ENCODE measurements at places on chromosomes 16 and 17.

GRCh38 chr17:4607773-4608187 is 23.5 kb downstream of the SMTNL2 start:
- peak; percentile 30 for DNase-seq

DNA sequence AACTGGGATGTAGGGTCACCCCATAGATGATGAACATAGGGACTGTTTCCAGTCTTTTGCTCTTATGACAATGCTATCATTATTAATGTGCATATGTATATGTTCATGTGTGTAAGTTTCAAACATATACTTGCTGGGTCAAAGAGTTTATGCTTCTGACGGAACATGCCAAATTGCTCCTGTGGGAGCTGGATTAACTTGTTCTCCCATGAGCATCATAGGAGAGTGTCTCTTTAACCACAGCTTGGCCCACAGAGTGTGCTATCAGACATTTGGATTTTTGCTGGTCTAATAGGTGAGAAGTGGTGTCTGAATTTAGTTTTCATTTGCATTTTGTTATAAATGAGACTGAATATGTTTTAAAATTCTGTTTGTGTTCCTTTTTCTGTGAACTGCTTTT is 22.3 kb upstream of the ADORA2B start:
- no peak for DNase-seq

DNA sequence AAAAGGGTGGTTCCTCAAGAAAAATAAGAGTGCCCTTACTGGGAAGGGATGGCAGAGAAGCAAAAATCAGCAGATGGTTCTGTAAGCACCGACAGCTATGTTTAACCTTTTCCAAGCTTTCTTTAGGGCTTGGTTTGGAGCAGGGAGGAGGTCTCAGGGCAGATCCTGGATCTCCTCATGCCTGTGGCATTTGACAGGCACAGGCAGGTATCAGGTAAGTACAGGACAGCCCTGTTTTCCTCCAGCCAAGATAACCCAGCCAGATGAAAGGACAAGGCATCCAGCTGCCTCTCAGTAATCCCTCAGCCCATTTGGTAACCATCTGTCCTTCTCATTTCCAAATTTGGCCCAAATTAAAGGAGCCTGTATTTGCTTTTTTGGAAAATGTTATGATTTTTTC is 141.5 kb downstream of the TOX3 start:
- no peak for DNase-seq

GRCh38 chr16:35565626-35566025 is 2106.2 kb downstream of the TP53TG3F start:
- no peak for DNase-seq

GRCh38 chr17:83109793-83110645 is 30.6 kb downstream of the METRNL start:
- DNase-seq, result peak; percentile 91

DNA sequence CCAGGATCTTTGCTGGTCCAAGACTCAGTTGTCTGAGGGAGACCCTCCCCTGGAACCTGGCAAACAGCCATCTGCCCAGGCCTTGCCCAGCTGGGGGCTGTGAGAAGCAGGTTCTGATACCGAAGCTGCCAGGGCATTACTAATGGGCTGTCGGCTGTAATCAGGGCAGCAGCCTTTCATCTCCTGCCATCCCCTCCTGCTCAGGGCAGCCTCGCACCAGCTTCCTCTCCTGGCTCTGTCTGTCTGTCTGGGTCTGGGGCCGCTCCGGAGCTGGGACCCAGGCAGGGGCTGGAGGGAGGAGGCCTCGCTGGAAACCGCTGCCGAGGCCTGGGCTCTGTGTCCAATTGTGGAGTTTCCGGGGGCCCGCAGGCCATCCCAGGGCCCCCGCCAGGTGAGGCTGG is 21.6 kb upstream of the BRD7 start:
- no peak for DNase-seq

DNA sequence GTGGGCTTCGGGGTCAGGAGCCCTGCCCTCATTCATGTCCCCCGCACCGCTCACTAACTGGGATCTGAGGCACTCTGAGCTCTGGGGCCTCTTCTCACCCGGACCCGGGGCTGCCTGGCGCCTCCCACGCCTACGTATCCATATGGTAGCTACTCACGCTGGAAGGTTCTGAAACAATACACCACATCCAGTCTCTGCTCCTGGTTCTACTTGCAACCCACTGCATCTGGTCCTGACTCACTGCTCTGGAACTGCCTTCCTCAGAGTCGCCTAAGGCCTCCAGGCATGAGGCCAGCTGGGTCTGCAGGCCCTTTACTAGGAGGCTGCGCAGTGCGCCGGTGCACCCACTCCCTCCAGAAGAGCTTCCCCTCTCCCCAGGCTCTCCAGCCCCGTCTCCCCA is 18.1 kb downstream of the USP36 start:
- DNase-seq, result peak; percentile 68

GRCh38 chr17:54536306-54536705 is 364.3 kb upstream of the TOM1L1 start:
- no peak for DNase-seq

DNA sequence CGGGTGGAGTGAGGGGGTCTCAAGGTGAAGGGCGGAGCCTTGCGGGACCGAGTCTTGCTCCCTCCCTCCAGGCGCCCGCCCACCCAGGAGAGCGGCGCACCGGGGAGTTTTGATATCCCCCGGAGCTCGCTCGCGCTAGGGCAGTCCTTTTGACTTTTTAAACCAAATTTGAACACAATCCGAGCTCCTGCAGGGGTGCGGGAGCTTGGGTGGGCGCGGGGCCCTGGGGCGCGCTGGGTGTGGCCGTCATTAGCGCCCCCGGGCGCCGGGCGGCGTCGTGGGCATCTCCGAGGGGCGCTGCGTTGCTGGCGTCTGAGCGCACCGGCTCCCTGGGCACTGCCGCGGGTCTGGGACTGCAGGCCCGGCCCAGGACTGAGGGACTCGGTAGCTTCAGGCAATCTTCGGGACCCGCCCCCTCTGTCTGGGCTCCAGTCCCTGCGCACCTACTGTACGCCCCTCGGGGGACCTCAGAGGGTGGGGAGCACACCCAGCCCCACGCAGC is 10.9 kb downstream of the MAF start:
- DNase-seq, result no peak

- no peak for DNase-seq
Measured at GRCh38 chr16:48907906-48908634, 298.1 kb upstream of the N4BP1 start.

- no peak for DNase-seq
Measured at GRCh38 chr16:57062329-57062728, 30.1 kb upstream of the CPNE2 start.

- peak; percentile 30 for DNase-seq
Measured at GRCh38 chr17:48333034-48333530, 96.9 kb downstream of the SKAP1 start.

- no peak for DNase-seq
Measured at GRCh38 chr17:74343526-74344284, 17.7 kb downstream of the KIF19 start.

DNA sequence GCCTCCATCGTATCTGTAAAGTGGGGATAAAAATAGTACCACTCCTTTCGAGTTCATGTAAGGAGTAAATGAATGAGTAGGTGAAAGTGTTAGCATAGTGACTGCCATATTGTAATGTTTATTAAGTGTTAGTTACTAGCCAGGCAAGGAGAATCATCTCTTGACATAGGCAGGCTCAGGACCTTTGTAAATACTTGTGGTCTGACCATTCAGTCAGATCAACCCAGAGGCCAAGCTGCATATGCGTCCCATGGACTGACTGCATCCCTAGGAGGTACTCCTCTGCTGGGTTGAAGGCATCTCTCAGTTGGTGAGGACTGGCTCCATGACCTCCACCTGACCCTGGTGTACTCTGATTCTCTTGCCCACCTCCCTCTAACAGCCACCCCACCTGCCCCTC is 40.5 kb upstream of the CDRT4 start:
- DNase-seq, result no peak

GRCh38 chr17:82781894-82782274 is 30.0 kb downstream of the TBCD start:
- DNase-seq, result no peak

DNA sequence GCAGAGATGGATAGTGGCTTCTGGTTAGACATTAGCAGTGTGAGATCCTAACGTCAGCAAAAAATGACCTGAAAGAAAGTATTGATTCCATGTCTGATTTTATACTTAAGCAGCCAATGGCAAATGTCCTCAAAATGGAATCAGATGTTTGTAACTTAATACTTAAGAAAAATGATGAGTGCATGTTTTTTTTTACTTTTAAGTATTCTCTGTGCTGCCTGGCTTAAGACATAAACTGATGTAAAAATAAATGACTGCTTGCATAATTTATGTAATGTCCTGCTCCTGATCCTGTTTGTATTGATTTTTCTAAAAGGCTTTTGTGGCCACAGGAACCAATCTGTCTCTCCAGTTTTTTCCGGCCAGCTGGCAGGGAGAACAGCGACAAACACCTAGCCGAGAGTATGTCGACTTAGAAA is 7.4 kb downstream of the CBFB start:
- no peak for DNase-seq

DNA sequence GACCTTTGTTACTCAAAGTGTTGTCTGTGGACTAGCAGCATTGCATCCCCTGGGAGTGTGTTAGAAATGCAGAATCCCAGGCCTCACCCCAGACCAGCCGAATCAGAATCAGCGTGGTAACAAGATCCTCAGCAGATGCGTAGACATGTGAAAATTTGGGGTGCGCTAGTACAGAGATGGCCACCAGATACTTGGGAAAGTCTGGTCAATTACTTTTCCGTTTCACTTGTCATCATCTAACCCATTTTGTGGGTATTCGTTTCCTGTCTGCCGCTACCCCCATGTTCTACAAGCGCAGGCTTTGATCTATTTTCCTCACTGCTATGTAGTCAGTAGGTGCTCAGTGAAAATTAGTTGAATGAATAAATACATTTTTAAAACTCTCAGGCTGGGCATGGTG is 33.1 kb upstream of the HERPUD1 start:
- DNase-seq, result no peak

GRCh38 chr17:81869221-81870130 is 1.7 kb downstream of the ARHGDIA start:
- no peak for DNase-seq

DNA sequence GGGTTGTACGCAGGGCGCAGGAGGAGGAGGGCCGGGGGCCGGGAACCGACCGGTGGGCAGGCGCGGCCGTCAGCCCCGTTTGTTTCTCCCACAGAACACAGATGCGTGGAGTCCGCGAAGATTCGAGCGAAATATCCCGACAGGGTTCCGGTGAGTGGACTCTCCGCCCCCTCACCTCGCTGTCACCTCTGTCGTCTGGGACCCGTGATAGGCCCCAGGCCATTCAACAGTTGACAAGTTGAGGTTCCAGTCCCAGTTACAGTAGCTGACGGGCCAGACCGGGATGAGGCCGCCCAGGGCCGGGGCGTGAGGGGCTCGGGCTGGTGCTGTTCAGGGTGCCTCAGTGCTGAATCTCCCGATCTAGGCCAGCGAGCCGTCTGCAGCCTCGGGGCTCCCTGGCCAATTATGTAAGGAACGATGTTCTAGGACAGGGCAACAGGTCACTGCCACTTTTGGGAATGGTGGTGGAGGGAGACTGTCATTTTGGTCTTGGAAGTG is 628 bp downstream of the GABARAPL2 start:
- no peak for DNase-seq

DNA sequence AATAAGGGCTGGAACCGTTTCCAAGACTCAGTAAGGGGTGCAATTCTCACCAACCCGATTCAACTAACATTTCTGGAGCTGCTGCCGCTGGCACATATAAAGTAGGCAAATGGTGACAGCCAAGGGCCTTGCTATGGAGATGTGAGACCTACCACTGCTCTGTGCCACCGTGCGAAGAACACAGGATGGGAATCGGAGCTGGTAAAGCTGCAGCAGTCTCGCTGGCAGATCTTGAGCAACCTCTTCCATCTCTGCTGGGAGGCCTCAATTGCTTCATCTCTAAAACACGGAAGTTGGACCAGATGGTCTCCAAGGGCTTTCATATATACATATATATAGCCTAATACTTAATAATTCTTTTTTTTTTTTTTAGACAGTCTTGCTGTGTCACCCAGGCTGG is 128.9 kb upstream of the RCVRN start:
- peak; percentile 51 for DNase-seq

DNA sequence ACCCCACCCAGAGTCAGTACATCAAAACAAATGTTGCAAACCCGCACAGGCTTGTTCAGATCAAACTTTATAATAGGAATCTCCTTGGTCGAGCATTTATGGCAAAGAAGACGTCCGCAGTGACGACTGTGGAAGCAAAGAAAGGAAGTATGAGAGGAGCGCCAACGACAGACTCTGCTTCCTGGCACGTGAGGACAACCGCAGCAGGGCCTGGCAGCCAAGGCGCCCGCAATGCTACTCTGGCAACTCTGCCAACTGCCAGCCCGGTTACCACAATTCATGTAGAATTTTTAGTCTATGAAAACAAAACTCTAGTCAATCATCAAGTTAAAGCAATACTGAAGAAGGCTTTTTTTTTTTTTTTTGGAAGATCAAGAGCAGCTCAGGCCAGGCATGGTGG is 24.8 kb downstream of the CYB5D2 start:
- DNase-seq, result no peak

DNA sequence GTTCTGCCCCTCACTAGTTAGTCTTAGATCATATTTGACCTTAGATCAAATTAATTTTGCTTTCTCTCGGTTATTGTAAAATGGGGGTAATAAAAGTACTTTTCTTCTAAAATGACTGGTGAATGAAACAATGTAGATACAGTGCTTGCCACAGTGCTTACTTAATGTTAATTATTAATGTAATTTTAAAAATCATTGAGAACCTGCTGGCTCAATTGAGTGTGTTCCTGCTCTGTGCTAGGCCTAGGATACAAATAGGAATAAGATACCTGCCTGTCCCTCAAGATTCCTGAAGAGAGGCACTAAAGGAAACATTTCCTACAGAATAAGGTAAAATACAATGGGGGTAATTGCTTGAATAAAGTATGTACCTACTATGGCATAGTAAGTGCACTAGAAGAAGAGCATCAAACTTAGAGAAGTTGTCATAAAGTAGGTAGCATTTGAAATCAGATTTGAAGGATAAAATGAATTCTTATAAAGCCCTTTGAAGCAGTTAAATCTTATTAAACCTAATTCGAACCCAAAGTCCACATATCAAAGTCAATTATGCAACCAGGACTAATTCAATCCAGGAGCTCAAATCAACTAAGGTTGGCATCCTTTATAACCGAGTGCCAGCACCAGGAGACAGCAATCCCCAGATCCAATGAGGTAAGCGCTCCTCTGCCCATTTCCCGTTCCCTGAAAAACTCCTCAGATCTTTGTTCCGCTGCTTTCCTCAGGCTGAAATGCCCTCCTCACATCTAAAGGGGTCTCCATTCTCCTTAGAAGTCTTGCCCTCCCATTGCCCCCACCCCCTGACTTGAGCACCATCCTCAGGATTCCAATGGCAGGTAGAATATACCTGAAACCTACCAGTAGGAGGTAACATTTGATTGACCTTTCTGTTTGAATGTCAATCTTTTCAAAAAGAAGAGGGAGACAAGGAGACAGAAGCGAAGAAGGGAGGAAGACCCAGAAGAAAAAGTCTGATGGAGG is 2.4 kb upstream of the MED13 start:
- DNase-seq, result no peak

DNA sequence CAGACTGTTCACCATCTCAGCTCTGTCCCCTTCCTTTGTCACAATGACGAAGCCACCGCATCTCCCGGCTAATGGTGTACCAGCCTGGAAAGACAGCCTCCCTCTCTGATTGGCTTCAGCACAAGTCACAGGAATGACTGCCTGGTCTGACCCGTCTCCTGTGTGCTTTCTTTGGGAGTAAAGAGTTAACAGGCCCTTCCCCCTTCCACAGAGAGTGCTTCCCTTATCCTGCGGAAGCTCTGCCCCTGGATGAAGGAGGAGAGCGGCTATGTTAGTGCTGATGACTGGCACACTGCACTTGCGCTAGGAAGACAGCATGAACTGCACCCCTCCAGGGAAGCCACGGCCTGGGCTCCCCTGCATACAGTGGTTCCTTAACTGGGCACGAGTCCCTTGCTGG is 11.3 kb downstream of the USB1 start:
- no peak for DNase-seq
